ENCODE measurements at places on chromosomes 4 and X.
A peak's percentile ranks its signal among the peaks of the same experiment; 100 is the strongest.

GRCh38 chr4:54971474-54971950 is 153.9 kb downstream of the KDR start:
- DNase-seq = peak; percentile 27

GRCh38 chr4:145614233-145614610 is 5.0 kb upstream of the MMAA start:
- DNase-seq = no peak

- no peak for DNase-seq
Observed at GRCh38 chr4:108219998-108220397, 51.3 kb upstream of the LEF1 start.

DNA sequence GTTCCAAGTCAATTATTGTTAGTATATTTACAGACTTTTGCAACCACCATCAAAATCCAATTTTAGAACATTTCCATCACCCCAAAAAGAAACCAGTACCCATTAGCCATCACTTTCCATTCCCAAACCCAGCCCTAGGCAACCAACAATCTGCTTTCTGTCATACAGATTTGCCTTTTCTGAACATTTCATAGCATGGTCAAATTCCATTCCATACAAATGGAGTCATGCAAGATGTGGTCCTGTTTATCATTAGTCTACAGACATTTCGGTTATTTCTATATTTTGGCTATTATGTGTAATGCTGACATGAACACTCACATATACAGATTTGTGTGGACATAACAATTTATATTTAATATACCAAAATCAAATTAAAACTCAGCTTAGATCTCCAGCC is 508.7 kb downstream of the ZNF674 start:
- no peak for DNase-seq

- DNase-seq = no peak
Observed at GRCh38 chr4:80307183-80307735, 28.3 kb upstream of the CFAP299 start.

- no peak for DNase-seq
Observed at GRCh38 chr4:158169506-158169905, 3.3 kb downstream of the GASK1B start.

DNA sequence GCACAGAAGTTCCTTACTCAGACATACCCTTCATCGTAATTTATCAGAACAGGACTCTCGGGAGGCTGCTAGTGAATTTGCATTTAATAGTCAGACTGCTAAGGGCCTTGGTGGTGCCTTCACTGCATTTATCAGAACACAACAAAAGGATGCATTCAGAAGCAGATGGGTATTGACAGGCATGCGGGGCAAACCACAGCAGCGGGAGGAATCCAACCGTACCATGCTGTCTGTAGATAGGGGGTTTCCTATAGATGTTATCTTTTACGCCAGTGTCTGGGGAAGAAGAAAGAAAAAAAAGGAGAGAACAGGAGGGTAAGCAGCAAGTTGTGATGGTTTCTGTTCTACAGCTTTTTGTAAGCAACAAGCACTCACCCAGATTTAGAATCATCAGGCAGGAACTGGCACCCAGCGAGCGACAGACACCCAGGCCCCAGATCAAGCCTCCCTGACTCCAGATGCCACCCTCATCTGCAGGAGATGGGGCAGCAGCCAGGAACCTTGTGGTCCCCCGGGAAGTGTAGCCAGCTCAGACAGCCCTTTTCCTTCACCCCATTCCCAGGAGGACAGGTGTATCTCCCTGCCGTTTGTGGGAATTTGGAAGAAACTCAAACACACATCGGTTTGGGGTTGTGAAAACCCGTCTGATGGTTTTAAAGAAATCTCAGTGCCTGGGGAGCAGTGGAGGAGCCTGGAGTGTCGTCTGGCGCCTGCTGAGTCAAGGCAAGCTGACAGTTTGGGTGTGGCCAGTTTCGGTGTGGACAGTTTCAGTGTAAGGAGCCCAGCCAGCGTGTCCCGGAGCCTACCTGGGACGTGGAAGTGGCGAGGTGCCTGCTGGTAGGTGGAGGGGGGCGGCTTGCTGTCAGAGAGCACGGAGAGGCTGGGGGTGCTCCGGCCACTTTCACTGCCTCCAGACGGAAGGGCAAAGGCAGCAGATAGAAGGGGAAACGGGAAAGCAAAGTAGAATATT is 80.0 kb upstream of the AFAP1 start:
- DNase-seq = no peak

DNA sequence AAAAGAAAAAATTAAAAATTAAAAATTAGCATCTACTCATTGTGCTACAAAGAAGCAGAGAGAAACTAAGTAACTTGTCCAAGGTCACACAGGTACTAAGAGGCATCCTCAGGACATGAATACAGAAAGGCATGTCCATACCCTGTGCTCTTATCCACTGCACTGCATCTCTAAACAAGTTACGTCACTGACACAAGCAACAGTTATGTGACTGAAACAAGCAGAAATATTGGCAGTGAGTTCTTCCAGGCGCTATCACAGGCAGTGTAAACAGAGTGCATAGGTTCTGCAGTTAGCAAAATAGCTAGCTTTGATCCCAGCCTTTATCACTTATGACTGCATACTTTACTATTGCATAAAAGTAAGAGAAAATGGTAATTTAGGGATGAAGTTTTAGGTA is 7.9 kb downstream of the VEGFC start:
- no peak for DNase-seq

DNA sequence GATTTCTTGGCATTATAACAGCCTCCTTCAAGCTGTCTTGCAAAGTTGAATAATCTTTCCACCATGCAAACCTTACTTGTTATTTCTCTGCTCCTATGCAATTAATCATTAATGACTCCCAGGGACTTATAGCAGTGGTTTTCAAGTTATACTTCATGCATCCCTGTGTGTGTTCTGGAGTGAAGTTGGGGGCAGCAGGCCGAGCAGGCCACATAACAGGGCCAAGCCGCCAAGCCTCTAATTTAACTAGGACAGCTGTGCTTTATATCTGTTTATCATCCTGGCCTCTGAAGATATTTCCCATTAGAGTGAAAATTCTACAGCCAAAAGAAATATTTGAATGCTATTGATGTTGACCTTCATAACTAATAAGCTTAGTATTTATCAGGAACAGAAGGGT is 133.5 kb upstream of the PAK3 start:
- DNase-seq = no peak

DNA sequence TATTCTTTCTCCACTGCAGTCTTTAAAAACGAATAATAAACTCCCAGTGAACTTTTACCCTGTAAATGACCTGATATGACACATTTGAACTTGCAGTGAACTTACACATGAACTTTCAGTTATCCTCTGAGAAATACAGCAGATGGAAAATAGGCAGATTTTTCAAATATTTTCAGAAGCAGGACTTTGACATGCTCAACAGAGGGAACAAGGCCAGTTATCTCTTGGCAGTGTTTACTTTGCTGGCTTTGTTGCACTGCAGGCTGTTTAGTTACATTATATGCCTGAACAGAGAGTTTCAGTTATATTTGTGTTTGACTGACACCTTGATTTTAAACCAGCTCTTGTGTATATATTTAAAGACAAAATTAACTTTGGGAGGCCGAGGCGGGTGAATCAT is 47.6 kb upstream of the FGG start:
- no peak for DNase-seq

GRCh38 chr4:27775156-27775555 is 914.5 kb downstream of the STIM2 start:
- no peak for DNase-seq

DNA sequence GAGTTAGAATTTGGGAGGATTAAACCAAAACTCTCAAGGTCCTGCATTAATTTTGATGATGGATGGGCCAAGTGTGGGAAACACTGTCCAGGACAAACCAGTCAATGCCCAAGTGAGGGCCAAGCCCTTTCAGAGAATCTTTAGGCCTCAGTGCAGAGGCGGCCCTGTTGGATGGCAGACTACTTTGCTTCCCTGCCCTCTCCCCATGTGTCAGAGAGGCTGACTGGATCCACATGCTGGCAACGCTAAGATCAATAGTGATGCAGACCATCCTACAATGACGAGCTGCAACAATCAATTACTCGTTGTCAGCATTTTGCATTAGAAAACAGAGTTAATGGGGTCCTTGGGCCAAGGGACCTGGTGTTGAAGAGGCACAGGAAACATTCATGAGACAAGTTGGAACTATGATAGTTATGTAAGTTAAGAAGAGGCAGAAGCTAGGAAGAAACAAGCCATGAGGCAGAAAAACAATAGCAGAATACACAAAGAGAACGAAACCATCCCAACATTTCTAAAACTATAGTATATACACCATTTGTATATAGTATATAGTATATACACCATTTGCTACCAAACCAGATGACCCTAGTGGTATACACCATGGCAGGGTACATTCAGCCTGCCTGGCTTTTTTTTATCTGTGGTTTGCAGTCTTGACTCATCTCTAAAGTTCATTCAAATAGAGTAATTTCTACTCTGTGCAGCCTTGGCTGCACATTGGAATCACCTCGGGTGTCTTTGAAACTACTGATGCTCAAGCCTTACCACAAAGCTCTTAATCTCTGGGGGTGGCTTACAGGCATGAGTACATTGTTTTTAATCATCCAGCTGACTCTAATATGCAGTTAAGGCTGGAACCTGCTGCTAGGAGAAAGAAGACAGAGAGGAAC is 147.7 kb upstream of the GYPA start:
- no peak for DNase-seq

- no peak for DNase-seq
Observed at GRCh38 chrX:123873956-123874355, 14.1 kb downstream of the XIAP start.

- no peak for DNase-seq
Observed at GRCh38 chr4:141534985-141535384, 101.4 kb upstream of the IL15 start.

DNA sequence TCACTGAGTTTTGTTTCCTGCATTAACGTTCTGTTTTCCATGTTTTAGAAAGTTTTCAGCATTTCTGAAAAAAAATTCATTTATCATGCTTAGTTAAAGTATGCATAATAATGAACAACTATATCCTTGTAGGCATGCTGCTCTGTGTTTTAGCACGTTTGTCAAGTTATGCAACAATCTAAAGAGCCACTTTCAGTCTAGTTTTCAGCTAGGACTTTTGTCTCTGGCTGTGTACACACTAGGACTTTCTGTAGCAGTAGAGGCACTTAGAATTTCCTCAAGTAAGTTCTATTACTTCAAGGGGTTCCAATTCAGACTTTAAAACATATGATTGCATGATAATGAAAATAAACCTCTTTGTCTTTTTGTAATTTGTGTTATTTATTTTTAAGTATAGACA is 12.4 kb downstream of the DCAF8L1 start:
- no peak for DNase-seq

- no peak for DNase-seq
Observed at GRCh38 chrX:31219174-31219573, 147.3 kb upstream of the FTHL17 start.

- no peak for DNase-seq
Observed at GRCh38 chrX:21756785-21757529, 959 bp downstream of the SMPX start.

- no peak for DNase-seq
Observed at GRCh38 chrX:39975101-39975925, 122.4 kb downstream of the BCOR start.

- no peak for DNase-seq
Observed at GRCh38 chr4:159685340-159686092, 582.6 kb downstream of the RAPGEF2 start.

DNA sequence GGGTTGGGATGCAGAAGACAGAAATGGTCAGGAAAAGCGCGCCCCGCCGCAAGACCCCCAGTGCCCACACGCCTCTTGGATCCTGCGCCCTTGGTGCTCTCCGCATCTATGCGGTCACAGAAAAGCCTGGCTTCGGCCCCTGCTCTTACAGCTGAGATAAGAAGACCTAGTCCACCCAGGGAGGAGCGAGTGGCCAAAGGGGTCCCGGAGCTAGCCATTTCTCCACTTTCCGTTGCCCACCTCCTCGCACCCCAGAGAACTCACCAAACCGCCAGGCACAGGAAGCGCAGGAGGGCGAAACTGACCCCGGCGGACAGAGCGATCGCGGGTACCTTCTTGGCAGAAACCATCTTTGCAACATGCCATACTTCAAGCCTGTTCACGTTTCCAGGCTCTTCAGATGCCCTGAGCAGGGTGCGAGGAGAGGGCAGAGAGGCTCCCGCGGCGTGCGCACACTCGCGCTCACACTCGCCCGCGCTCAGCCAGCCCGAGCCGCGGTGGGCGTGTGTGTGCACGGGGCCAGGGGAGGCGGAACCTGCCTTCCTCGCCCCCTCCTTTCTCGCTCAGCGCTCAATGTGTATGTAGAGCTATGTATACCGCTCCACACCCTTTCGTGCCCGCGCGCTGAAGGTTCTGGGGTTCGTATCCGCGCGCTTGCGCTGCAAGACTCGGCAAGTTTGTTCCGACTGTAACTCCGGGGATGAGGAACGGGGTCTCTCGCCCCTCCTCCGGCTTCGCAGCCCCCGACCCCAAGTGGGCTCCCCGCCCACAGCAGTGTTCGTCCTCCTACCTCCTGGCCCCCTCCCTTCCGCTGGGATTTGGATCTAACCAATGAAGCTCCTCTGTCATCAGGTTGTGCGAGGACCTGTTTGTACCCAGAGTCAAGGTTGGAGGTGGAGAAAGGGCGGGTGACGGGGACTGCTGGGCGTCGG is at the start of gene GABRA4:
Gene GABRA4, minus strand, starts transcription at position 507 of the 932 bp plus-strand sequence. Its CDS starts 157 bp downstream, at position 350.
- no peak for DNase-seq

DNA sequence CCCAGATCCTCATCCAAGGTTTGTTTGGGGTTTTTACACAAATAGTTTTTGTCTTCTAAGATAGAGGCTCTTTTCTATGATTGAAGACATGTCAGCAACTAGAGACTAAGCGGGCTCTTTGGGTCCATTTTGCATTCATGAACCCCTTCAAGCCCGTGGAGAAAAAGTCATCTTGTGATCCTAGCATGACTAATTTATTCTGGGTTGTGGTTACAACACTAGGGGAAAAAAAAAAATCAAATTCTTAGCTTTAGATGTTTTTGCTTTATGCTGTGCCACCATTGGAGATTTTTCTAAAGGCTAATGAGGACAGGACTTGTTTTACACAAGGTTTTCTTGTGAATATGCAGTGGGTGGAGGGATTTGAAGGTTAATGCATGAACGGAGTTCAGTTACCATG is 440.0 kb downstream of the PCDH7 start:
- DNase-seq = no peak

DNA sequence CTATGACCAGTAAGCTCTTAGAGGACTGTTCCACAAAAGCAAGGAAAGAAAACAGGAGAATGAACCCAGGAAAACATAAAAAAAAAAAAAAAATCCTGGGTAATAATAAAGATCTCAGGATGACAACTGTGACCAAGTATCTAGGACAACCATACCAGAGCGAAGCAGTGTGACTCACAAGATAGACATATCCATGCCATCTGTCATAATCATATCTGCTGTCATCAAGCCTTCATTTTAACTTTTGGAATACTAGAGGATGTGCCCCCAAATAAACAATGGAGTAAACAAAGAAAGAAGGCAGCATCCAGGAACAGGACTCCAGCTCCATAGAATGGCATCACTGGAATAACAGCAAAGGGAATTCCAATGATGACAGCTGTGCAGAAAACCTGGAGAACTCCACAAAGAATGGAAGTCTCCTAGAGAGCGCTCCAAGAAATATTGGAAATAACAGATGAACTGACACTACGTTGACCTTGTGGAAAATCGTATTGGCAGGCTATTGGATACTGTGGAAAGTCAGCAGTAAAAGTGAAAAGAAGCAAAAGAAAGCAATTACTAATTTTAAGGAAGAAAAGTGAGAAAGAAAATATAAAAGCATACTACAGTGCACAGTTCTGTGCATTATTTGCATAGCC is 35.3 kb downstream of the HPGDS start:
- DNase-seq = no peak

GRCh38 chr4:77332696-77333270 is 175.8 kb downstream of the CCNG2 start:
- DNase-seq = no peak
